ENCODE measurements at places on chromosomes 2 and 18.

- no peak for DNase-seq
Observed at GRCh38 chr2:106159866-106160785, 34.0 kb downstream of the UXS1 start.

- no peak for DNase-seq
Observed at GRCh38 chr2:43220229-43220751, 6.1 kb downstream of the ZFP36L2 start.

GRCh38 chr2:51299370-51299769 lies 267.4 kb upstream of the NRXN1 start:
- DNase-seq: no peak

- no peak for DNase-seq
Observed at GRCh38 chr2:149061133-149061745, 22.7 kb downstream of the LYPD6B start.

- DNase-seq: no peak
Observed at GRCh38 chr2:70712916-70713315, 55.1 kb downstream of the ADD2 start.

DNA sequence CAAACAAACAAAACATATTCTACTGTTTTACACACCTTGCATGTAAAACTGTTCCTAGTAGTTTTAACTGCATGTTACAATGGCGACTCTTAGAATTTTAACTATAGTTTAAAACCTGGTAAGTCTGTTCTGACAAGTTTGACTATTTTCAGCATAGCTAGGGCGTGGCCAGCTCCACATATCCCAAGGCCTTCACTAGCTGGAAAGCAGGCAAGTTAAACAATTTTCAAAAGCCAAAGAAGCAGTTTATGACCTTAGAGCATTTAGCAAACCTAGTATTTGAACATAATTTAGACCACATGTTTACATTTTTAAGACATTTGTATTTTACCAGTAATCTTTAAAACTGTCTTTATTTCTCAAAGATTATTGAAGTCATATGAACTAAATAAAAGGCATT lies 402.8 kb upstream of the SYT4 start:
- DNase-seq: no peak

DNA sequence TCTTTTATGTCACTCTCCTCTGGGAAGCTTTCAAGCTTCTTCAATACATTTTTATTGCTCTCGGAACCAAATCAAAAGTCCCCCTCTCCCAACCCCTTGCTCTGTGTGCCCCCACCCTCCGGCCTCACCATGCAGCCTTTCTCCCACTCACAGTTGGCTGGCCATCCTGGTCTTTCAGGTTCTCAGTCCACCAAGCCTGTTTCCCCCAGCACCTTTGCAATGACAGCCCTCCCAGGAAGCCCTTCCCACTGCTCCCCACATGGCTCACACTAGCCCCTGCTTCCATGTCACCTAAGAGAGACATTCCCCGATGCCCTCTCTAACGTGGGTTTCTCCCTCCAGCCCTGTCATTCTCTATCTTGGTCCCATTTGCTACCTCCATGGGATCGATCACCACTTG lies 266.6 kb downstream of the SRBD1 start:
- DNase-seq: no peak

GRCh38 chr2:26934985-26935384 lies 35.5 kb upstream of the MAPRE3 start:
- DNase-seq: no peak
